ENCODE measurements at places on chromosomes 3 and 15.

GRCh38 chr3:126300761-126301481 is 56.3 kb downstream of the KLF15 start:
- DNase-seq, result no peak

DNA sequence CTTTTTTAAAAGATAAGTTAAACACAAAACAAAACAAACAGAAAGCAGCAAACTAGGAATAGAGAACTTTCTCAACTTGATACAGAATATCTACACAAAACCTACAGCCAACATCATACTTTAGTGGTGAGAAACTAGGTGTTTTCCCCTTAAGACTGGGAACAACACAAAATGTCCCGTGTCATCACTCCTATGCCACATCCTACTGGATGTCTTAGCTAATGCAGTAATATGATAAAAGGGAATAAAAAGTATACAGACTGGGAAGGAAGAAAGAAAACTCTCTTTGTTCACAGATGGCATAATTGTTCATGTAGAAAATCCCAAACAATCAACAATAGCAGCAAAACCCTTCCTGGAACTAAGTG is 45.9 kb downstream of the TMEM45A start:
- no peak for DNase-seq

- no peak for DNase-seq
Measured at GRCh38 chr15:47484059-47484458, 233.2 kb upstream of the SEMA6D start.

DNA sequence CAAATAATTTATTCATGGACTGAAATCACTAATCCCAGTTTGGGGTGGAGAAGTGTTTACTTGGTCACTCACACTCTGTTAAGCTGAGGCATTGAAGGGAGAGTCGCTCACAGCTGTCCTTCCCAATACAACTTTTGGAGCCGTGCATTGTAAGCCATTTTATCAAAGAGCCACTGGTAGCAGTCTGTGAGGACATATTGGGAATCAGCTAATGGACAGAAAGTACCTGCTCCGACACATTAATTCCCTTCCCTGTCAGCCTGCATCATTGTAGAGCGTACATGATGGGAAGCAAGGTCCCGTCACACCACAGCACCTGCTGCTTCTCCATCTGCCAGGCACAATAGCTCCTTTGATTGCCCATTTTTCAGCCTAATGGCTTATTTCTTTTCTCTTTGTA is 643.2 kb downstream of the SQOR start:
- no peak for DNase-seq

GRCh38 chr3:101142160-101142559 is 148.9 kb upstream of the ABI3BP start:
- DNase-seq, result no peak

GRCh38 chr15:68389936-68390817 is 41.8 kb downstream of the ITGA11 start:
- no peak for DNase-seq

DNA sequence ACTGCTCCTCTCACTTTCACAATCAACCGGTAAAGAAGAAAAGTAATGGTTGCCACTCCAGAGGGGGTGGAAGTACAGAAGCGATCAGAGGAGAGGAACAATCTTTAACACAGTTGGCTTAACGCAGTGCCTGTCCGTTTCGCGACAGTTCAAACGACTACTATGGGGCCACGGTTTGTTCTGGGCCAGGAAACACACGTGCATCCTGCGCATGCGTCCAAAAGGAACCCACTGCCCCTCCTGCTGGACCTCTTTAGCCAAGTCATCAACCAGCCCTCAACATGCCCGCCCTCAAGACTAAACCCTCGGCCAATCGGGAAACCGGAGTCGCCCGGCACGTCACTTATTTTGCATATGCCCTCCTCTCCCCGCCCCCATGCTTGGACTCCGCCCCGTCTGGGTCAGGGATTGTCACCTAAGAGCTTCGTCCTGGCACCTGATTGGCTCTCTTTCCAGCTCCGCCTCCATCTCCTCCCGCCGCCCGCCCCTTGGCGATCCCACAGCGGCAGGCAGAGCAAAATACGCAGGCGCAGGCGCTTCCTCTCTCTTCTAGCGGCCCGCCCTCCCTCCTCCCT is 345 bp upstream of the CDV3 start:
- peak; percentile 100 for DNase-seq

DNA sequence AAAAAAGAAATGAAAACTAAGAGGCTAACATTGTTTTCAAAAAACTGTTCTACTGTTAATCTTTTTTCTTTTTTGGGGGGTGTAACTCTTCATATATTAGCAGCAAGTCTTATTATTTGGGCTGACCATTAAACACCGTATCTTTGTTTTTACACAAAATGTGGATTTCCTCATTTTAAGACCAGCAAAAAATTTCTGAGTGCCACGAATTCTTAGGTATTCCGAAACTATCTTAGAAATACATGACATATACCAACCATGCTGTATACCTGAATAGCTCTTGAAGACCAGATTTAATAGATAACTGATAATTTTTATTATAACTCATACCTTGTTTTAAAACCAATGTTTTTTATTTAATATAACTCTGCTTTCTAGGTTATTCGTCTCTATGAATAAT is 620 bp upstream of the TTC23 start:
- no peak for DNase-seq

DNA sequence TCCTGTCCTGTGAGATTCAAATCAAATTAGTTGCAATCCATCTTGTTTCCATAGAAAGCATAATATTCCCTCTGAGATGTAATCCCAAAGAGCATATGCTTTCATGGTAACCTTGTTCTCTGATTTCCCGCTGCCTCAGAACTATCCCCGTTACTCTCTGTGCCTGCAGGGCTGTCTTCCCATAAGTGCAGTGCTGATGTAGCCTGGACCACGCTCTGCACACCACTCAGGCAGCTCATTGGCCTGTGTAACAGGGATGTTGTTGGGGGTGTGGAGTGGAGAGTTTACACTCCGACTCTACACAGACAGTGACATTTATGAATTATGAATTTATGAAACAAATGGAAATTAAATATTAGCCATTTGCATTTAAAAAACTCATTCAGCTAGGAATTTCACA is 33.6 kb upstream of the CNTN3 start:
- DNase-seq, result no peak

- DNase-seq, result no peak
Measured at GRCh38 chr15:71736286-71736947, 73.9 kb upstream of the NR2E3 start.

DNA sequence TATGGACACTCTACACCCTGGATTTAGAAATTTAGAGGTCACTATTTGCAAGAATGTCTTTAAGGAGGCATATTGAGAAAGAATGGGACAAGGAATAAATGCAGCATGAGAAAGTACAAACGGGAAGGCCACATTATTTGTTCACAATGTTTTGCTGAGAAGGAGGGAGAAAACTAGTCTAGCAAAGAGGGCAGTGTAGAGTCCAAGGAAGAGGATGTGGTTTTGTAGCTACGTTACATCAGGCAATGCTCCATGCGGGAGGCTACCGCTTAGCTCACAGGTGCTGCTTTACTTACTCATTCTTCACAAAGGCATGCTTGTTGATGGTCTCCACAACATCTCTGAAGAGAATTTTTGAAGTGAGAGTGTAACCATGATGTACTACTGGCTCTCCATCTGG is 191.1 kb downstream of the PLCH1 start:
- no peak for DNase-seq

GRCh38 chr15:79357566-79357965 is 46.7 kb downstream of the TMED3 start:
- DNase-seq, result no peak

DNA sequence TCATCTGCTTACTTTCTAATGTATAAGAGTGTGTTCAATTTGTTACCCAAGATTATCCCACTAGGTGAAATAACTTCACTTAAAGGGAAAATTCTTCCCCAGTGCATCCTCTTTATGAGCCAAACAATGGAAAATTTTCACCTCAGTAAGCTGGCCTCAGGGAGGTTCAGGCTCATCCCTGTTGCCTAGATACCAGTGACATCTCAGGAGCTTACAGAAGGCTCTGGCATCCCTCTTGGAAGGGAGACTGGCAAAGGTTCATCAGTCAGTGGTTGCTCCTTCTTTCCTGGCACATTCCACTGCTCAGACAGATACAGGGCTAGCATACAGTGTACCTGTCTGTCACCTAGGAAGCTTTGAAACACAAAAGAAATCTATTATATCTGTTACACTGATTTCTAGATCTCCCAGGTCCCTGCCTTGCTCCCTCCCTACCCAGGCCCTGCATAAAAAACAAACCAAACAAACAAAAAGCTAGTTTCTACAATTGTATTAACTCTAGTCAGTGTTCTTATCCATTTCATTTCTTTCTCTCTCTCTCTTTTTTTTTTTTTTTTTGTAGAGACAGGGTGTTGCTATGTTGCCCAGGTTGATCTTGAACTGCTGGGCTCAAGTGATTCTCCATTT is 1.7 kb downstream of the IP6K2 start:
- no peak for DNase-seq

DNA sequence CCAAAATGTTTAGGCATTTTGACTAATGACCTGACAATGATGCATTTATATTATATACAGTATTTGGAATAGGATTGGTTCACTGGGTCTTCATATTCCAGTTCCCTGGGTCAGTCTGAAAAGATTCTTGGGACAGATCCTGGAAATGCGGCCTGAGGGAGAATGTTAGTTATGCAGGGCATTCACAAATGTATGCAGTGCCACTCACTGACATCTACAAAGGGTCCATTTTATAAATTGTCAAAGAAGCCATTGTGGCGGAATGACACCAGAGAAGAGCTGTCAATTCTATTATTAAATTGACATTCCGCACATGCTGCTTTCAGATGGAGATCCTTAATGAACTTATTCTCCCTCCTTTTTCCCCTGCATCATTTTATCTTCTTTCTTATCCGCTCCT is 176.6 kb downstream of the VGLL3 start:
- DNase-seq, result no peak

GRCh38 chr3:42659451-42660130 is 6.1 kb downstream of the ZBTB47 start:
- no peak for DNase-seq

GRCh38 chr15:53978253-53978906 is at the start of gene UNC13C:
Gene UNC13C (plus strand): TSS chr15:53978441. CDS start chr15:54012904, 34,463 bp downstream.
- DNase-seq, result peak; percentile 2

DNA sequence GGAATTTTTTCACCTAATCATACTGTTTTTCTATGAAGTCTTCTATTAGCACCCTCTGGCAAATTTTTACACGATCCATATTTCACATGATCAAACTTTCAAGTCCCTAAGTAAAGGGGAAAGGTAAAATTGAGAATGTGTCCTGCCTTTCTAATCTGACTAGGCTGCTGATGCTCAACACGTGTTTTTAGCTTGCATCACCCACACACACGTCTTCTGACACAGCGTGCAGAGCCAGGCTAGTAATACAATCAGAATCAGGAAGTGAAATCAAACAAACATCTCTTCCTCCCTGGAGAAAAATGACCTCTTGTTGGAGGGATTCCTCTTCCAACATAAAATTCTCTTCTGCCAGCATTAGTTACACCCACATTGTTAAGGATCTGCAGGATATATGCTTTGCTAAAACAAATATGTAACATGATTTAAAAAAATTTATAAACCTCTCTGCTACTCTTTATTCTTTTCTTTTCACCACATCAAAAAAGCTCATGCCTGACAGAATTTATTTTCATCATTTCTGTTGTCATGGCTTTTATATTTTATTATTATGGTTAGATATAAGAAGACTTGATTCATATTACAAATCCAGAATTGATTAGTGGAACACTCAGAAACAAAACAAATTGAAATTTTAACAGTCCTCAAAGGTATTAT is 122.4 kb downstream of the RAP2B start:
- peak; percentile 41 for DNase-seq

DNA sequence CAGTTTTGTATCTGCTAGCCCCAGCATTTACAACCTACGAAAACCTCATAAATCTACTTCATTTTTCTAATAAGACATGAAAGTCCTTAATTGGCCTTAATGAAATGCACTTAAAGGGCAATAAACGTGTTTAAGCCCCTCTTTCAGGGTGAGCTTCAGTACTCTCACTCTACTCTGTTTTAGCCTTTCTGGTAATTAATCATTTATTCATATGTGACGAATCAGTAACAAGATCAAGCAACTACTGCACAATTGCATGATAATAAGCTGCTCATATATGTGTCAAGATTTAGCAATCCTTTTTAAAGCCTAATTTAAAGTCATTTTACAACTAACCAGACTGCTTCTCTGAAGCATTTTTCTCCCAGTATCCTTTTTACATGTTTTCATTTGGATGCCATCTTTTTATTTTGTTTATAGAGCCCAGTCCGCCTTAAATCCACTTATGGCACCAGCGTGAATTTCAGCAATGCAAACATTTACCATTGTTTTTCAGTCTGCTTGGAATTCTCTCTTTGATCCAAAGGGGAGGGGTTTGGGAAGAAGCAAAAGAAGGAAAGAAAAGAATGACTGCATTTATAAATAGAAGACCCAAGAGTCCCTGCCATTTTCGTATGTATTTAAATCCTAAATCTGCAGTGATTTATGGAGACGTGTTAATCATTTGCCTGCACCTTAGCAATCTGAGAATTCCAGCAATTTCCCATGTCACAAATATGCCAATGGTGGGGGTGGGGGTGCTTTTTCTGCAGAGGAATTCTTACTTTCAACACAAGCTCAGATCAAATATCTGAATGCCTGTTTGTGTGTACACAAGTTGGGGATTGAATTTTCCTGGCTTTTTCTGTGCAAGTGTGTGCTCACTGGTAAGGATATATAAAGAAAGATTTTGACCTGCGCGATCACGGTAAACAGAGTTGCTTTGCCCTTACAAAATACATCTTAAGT is 230.8 kb upstream of the TBC1D5 start:
- no peak for DNase-seq

- DNase-seq, result no peak
Measured at GRCh38 chr3:35745802-35746484, 106.6 kb downstream of the ARPP21 start.

DNA sequence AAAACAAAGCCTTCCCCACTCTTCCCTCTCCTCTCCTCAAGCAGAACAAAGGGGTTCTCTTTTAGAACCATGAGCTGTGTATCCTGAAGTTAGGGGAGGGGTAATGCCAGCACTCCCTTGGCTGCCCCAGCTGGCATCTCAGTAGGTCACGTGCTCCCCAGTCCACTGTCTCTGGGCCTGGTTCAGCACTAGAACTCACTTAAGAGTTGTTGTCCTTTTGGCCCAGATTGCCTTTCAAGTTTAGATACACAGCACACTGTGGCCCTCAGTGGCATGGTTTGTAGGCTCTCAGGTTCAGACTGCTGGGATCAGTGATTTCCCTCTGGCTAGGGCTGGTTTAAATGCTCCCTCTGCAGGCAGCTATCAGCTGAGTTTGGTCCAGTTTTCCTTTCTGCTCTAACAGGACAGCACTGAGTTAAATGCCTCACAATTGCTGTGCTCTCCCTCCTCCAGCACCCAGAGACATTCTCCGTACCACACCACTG is 188.4 kb upstream of the ST8SIA2 start:
- no peak for DNase-seq

GRCh38 chr15:100020189-100020588 is 287.0 kb upstream of the LYSMD4 start:
- no peak for DNase-seq

DNA sequence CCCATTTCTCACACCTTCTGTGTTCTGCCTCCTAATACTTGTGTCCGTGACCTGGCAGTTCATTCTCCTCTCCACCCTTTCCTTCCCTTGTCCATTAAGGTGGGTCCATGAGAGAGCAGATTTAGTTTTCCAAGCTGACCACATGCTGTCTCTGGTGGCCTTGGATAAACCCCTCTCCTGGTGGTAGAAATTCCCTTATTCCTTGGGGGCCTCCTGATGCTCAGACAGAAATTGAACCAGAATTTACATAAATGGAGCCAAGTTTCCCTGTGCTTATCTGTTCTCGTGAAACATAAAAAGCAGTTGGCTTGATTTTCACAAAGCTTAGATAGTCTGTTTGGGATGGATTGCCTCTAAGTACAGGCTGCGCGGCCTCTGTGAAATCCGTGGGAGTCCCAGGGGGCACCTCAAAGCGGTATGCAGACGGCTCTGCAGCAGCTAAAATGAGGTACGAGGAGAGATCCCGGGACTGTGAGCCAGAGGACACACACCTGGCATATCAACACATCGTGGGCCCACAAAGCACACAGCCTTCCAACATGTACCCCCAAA is 101.0 kb upstream of the NMNAT3 start:
- DNase-seq, result no peak

Measured in stimulated activated CD4-positive, alpha-beta T cell treated with anti-CD3 and anti-CD28 coated beads, Interleukin-15, amount 100 ng/mL, for 24 hours (primary cell).